Inflammatory macrophage (primary cell): ENCODE measurements at places on chromosomes 3 and 15.
A peak's percentile ranks its signal among the peaks of the same experiment; 100 is the strongest.

DNA sequence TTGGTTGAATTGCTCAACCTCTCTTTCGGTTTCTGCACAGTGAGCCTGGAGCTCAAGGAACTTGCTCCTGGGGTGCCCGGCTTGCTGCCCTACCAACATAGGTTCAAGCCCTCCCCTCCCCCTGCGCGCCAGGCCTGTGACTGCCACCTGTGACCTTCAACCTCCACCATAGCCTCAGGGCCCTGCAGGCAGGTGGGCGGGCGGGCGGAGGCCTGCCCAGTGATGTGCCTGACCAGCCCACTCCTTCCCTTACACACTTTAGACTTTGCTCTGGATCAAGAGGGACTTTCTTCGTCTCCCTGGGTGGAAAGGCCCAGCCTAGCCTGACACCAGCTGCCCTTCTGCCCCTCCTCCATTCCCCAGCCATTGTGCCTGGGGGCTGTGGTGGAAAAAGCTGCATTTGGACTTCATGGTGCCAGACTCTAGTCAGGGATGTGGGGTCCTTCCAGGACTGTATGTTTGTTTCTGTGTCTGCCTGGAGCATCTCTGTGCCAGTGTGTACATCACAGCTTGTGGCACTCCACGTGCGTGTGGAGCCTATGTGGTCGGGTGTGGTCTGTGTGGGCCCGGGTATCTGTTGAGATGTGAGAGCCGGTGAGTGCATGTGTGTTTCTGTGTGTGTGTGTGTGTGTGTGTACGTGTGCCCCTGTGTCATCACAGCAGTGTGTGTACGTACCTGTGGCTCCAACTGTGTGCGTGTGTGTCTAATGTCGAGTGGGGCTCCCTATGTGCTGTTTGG is 9.5 kb downstream of the PRKCD start:
- peak; percentile 90 for DNase-seq

- DNase-seq, result no peak
Observed at GRCh38 chr3:72549761-72550581, 298.3 kb downstream of the SHQ1 start.

DNA sequence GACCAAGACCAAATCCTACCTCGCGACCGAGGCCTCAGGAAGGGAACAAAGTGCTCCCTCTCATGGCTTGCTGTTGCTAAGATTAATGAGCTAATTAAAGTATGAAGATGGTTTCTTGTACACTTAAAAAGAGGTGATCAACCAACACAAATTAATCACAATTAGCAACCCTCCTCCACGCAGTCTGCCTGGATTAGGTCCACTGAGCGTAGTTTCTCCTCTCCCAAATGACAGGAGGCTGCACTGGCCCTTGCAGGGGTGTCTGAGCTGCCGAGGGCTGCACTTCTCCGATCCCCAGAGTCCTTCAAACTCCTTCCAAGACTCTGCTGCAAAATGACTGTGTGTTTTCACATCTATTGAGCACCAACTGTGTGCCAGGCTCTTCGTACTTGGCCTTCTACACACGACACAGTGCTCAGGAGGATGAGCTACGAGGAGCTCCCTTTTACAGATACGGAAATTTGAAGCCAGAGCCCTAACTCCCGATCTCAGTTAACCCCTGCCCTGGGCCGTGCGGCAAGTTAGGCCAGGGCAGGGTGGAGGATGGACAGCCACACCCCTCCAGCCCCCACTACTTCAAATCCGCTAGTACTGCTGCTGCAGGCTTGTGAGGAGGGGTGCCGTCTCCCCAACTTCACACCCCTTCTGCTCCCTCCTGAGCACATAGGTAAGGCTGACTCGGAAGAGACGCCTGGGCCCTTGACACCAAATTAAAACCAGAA is 101.0 kb upstream of the LINGO1 start:
- DNase-seq, result no peak

- DNase-seq, result peak; percentile 69
Observed at GRCh38 chr15:64502551-64502950, 42.2 kb downstream of the ZNF609 start.
